Fibroblast of skin of left quadriceps (primary cell): ENCODE measurements at places on chromosomes 5 and 9.

- no peak for DNase-seq
Measured at GRCh38 chr5:158286827-158287226, 427.9 kb upstream of the CLINT1 start.

GRCh38 chr9:131675437-131676022, 64.3 kb downstream of the RAPGEF1 start:
- no peak for DNase-seq

DNA sequence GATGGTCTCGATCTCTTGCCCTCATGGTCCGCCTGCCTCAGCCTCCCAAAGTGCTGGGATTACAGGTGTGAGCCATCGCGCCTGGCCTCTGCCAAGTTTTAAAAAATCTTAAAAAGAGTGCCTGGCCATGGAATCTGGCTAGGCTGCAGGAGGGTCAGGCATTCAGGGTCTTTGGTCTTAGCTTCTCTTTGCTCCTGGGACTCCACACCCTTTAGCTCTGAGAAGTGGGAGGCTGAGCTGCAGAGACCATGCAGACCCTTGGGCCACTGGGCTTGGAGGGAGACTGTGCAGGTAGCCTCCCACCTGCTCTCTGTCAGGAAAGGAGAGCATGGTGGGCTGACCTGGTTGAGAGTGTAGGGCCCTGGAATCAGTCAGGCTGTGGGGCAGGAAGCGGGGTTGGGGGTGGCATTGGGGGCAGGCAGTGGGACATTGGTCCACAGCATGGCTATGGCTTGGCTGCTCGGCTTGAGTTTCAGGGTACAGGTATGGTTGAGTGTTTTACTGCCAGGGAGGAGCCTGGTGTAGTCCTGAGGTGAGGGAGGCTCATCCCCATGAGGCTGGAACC, 20.8 kb downstream of the PHF2 start:
- DNase-seq, result no peak

DNA sequence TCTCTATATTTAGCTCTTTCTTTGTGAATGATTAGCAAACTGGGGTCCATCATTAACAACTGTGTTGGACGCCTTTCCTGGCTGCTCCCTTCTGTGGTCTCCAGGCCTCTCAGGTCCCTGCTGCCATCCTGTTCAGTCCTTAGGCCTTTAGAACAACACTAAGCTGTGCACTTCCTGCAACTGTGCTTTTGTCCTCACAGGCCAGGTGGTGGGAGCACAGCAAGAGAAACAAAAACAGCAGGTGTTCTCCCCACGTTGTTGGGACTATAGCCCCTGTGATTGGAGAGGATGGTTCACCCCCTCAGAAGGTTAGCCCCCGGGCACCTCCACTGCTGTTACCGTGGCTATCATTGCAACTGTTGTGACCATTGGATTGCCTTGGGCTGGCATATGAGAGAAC, 41.7 kb upstream of the CLINT1 start:
- no peak for DNase-seq

DNA sequence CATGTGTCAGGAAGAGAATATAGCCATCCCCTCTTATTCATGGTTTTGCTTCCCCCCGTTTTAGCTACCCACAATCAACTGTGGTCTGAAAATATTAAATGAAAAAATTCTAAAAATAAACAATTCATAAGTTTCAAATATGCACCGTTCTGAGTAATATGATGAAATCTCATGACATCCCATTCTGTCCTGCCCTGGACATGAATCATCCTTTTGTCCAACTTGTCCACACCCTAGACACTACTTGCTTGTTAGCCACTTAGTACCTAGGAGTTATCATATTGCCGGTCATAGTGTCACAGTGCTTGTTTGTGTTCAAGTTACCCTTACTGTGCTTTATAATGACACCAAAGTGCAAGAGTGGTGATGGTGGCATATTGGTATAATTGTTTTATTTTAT, 113.5 kb downstream of the CAAP1 start:
- DNase-seq, result no peak

GRCh38 chr5:80920333-80920732, 39.8 kb upstream of the RASGRF2 start:
- DNase-seq, result no peak

GRCh38 chr5:147551677-147552076, 41.8 kb upstream of the DPYSL3 start:
- no peak for DNase-seq

DNA sequence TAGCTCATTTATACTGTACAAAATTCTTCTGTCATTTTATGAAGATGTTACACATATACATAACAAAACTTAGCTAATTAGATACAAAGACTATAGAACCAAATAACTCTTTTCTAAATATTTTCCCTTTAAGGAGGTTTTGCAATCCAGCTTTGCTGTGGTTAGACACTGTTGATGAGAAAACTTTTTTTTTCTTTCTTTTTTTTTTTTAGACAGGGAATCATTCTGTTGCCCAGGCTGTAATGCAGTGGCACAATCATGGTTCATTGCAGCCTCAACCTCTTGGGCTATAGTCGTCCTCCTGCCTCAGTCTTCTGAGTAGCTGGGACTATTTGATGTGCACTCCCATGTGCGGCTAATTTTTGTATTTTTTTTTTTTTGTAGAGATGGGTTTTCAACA, 38.5 kb upstream of the CDKN2B start:
- no peak for DNase-seq

DNA sequence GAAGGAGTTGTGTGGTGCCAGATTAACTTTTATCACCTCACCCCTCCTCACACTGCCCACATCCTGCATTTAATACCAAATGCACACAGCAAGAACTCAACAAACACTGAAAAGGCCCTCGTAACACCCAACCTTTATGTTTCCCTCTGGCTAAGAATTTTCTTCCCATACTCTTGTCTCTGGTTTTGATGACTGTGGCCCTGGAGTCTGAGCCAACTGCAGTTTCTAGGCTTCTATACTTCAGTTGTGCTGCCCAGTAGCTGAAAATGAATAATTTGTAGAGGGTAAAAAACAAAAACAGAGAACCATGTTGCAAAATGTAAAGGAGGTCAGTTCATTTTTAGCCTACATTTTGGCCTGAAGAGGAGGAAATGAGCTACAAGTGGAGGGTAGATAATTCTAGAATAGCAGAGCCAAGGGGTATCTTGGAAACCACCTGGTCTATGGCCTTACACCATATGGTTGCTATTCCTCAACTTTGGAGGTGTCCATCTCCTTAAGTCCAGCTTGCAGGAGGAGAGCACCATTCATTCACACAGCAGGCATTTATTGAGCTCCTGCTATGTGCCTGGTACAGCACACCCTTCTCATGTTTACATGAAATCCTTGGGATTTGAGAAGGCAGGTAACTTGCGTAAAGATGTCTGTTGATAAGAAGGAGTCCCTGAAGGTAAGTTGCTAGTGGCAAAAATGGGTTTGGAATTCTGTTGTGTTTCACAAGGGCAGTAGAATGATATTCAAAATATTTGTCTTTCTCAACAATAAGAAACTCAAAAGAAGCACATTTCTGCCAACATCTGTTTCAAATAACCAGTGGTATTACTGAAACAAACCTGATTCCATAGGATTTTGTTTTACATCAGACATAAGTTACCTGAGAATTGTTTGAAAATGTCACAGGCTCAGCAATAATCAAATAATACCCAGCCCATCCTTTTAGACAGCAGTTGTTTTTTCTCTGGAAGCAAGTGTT, 83.8 kb upstream of the TNFAIP8 start:
- DNase-seq, result no peak

DNA sequence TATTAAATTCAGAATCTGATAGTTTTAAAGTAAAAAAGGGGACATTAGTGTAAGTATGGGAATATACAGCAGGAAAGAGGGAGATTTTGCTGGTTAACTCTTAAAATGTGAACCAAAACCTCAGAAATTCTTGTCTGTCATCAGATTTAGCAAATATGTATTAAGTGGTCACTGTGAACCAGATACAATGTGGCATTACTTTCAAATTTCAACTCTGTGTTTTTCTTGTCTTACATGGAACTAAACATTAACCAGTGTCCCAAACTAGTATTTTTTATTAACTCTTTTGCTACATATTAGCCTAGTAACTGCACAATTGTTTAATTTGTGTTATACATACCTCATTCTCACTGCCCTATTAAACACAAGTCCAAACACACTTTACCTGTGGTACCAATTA, 259.9 kb upstream of the RASA1 start:
- no peak for DNase-seq
